ENCODE measurements at places on chromosomes 13 and 19. TPM values are rescaled to one million over a fixed set of nuclear protein-coding genes. Genes with fewer than 3 reads are reported as not detected.

Gene WDR87
- not detected for total RNA-seq

Gene PLK5
- total RNA-seq, result not detected

Gene KCNC3
- not detected for total RNA-seq

Gene GJB2
- total RNA-seq, result not detected

Gene B3GNT3
- not detected for total RNA-seq

Gene PODNL1
- under 0.01 TPM for total RNA-seq

Gene ZNF383
- total RNA-seq, result 3.9 TPM

Gene NLRP9
- not detected for total RNA-seq

Gene SYNGR4
- total RNA-seq, result not detected

Gene SMIM24
- total RNA-seq, result not detected

Gene ZNF132
- total RNA-seq, result 9.2 TPM

Gene ZNF285
- total RNA-seq, result 3.1 TPM

Gene FAM216B
- not detected for total RNA-seq

Gene MED29
- 15.2 TPM for total RNA-seq

Gene GRIK5
- total RNA-seq, result 0.44 TPM

Gene FUT1
- 1.1 TPM for total RNA-seq

Gene FOSB
- 0.44 TPM for total RNA-seq

Gene LRP3
- total RNA-seq, result 35.2 TPM

Gene C19orf33
- total RNA-seq, result not detected

Gene VSTM2B
- not detected for total RNA-seq

Gene ABHD8
- 10.8 TPM for total RNA-seq

Gene KIR3DL1
- not detected for total RNA-seq

Gene TUBB4A
- not detected for total RNA-seq

Gene TMED1
- total RNA-seq, result 57.5 TPM

Gene GARIN5A
- not detected for total RNA-seq

Gene ZNF471
- 2.3 TPM for total RNA-seq

Gene PGLYRP1
- total RNA-seq, result not detected

Gene ACER1
- total RNA-seq, result not detected

Gene FCAR
- total RNA-seq, result not detected

Gene PROZ
- total RNA-seq, result not detected

Gene LILRB2
- total RNA-seq, result not detected

Gene ANKLE1
- total RNA-seq, result 1.00 TPM

Gene ASPDH
- not detected for total RNA-seq

Gene GPC6
- total RNA-seq, result 24.1 TPM

Gene KLK8
- not detected for total RNA-seq

Gene CEACAM3
- not detected for total RNA-seq

Gene DACH1
- total RNA-seq, result 0.37 TPM

Data from uterine smooth muscle cell (primary cell).